Activated B cell treated with CpG ODN at 0.5 μM for 24 hours (primary cell): ENCODE measurements at places on chromosomes 1 and 21.

DNA sequence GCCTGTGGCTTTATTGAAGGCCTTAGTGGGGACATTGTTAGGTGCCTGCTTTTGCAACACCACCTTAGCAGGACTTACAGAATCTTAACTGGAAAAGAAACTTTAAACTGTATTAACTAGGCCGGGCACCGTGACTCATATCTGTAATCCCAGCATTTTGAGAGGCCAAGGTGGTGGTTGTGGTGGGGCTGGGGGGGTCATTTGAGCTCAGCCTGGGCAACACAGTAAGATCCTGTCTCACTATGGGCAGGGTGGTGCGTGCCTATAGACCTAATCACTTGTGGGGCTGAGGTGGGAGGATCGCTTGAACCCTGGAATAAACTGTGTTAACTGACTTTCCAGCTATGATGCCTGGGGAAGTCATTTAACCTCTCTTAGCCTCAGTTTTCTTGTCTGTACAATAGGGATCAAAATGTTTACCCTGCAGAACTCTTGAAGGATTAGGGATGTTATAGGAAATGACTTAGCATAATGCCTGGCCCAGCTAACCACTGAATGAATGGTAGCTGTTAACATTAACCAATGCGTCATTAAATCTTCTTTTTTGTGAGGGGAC is 39.5 kb downstream of the IER5 start:
- no peak for DNase-seq

DNA sequence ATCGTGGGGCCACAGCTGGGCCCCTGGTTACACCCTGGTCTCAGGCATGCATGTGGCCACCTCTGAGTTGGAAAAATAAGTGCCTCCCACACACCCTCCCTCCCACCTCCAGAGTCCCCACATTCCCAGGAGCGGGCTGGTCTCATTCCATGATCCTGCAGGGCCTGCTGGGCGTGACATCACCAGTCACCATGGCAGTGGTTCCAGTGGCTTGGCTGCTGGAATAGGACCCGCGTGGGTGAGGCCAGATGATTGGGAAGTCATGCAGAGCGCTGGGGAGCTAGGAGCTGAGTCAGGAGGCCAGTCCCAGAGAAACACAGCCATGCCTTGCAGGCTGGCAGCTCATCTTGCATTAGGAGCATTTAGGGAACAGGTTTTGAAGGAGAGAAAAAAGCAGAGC is 125.4 kb upstream of the TMEM51 start:
- no peak for DNase-seq

DNA sequence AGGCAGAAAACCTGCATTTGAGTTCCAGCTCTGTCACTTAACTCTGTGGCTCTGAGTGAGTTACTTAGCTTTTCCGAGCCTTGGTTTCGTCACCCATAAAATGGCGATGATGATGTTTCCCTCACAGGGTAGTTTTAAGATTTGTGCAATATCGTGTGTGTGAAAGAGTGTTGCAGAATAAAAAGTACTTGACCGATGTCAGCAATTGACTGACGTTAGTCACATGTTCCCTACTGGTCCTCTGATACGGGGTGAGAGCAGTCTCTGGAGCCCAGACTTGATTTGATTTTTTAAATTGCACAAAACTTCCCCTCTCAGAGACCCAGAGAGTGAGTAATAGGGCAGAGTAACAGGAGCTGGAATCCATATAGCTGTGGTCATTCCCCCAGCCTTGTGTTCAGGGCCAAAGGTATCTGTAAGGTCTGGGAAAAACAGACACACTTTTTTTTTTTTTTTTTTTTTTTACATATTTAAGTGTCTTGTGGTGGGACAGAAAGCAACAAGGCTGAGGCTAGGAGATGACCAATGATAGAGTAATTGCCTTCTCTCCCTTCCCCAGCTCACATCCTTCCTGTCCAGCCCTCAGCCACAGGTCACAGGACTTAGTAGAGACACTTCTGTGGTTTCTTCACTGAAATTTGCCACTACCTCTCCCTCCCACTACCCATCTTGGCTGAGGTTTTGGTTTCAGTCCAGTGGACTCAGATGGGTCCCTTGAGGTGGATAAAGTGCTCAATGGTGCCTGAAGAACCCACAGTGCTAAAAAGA is 2.0 kb downstream of the FCER1G start:
- no peak for DNase-seq

GRCh38 chr1:58808077-58808476 is 24.2 kb upstream of the JUN start:
- no peak for DNase-seq

GRCh38 chr1:5109633-5110032 is 455.2 kb downstream of the AJAP1 start:
- DNase-seq, result no peak

DNA sequence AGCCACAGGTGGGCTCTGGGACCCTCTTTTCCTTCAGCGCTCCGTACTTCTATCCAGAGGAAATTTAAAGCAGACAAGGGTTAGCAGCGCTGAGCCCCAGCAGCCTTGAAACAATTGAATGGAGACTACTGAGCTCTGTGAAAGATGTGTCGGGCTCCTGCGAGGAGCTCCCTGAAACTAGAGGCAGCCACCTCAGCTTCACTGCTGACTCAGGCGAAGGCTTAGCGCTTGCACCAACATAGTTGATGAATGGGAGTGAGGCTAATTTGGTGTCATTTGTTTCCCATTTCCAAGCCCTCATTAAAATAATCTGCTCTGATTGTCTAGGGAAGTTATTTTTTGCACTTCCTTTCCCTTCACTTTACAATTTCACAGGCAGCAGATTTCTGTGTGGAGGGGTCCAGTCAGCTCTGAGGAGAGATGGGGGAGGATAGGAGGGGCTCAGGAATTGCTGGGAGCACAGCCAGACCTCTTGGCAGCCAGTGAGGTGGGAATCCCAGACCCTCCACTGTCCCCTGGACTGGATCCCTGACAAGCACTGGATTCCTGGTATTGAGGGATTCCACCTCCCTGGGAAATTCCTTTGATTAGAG is 398.9 kb upstream of the PLXNA2 start:
- no peak for DNase-seq

GRCh38 chr21:26013970-26014369 is 156.6 kb downstream of the APP start:
- no peak for DNase-seq
